IMR-90 (cell line): ENCODE measurements at places on chromosomes 11 and 22. TPM values are rescaled to one million over a fixed set of nuclear protein-coding genes. Genes with fewer than 3 reads are reported as not detected.

The CCDC89 gene
- polyA plus RNA-seq = 4.0 and 4.1 TPM in 2 replicates

The CSF2RB gene
- not detected in 2 replicates for polyA plus RNA-seq

The SEPTIN5 gene
- 20.7 and 22.3 TPM in 2 replicates for polyA plus RNA-seq

The MMP8 gene
- polyA plus RNA-seq = 0.05 and 0.11 TPM in 2 replicates

The SNRPD3 gene
- polyA plus RNA-seq = 222 and 283 TPM in 2 replicates

The RAB39A gene
- not detected in 2 replicates for polyA plus RNA-seq

The OAF gene
- polyA plus RNA-seq = 42.0 and 53.1 TPM in 2 replicates

The NXPE1 gene
- polyA plus RNA-seq = not detected in 2 replicates

The RFPL1 gene
- polyA plus RNA-seq = not detected in 2 replicates
